ENCODE measurements at places on chromosomes 5 and 9. TPM values are rescaled to one million over a fixed set of nuclear protein-coding genes. Genes with fewer than 3 reads are reported as not detected.

OBP2B gene
- not detected for total RNA-seq

ELAVL2 gene
- total RNA-seq: not detected

DNA sequence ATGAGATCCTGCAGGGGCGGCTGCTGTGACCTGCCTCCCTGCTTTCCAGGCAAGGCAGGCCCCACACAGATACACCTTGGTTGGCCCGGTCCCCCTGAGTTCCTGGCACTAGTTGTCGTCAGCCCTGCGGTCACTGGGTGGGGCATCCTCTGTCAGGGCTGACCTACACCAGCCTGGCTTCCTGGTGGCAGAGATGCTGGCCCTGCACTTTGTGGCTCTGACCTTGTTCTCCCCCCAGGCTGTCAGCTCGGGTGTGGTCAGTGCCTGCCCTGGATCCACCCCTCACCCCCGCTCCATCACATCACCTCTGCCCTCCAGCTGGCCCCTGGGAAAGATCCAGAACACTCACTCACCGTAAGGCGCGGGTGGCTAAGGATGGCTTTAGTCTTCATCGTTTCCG, 74.1 kb downstream of the PHF2 start:
- H3K27me3 ChIP-seq: no peaks in the 10 kb centered on the region
- H3K4me1 ChIP-seq: no peaks in the 10 kb centered on the region
- no peak for DNase-seq
- H3K27ac ChIP-seq: no peak overlapping the region

GRCh38 chr5:43157068-43157467, 35.0 kb upstream of the NIM1K start:
- H3K4me3 ChIP-seq: no peak overlapping the region
- no peak for DNase-seq
- no peaks in the 10 kb centered on the region for H3K27me3 ChIP-seq
- H3K27ac ChIP-seq: no peak overlapping the region

Measured in activated T-helper 2 cell treated with anti-CD3 and anti-CD28 coated beads, Interferon-gamma antibody, Interleukin-2, Interleukin-4, amounts not matched to agents 10 μg/mL and 5 μg/mL and 100 μg/mL, durations not matched to agents 14 hours and 24 hours and 36 hours (primary cell).